ENCODE measurements at places on chromosomes 3 and 15.

GRCh38 chr3:105254154-105254553 is 112.6 kb upstream of the ALCAM start:
- no peak for DNase-seq

DNA sequence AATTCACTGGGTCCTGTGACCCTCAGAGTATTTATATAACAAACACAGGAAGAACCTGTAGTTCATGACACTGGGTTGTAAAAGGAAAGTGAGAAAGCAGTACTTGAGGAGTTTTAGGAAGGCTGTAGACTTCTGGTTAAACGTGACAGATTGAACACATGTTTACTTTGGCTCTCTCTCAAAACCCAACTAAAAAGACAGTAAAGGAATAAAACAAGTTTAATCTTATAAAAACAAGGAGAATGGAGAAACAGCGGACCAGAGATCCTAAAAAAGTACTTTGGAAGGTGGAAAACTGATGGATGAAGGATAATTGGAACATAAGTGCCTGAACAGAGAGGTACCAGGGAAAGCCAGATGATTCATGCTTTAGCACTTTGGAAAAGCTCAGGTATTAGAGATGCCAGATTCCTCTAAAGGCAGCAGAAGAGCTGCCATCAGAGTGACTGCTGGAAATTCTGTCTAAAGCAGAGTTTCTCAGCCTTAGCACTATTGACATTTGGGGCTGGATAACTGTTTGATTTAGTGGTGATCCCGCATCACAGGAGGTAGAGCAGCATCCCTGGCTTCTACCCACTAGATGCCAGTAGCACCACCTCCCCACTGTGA is 182.9 kb upstream of the RORA start:
- DNase-seq, result no peak

DNA sequence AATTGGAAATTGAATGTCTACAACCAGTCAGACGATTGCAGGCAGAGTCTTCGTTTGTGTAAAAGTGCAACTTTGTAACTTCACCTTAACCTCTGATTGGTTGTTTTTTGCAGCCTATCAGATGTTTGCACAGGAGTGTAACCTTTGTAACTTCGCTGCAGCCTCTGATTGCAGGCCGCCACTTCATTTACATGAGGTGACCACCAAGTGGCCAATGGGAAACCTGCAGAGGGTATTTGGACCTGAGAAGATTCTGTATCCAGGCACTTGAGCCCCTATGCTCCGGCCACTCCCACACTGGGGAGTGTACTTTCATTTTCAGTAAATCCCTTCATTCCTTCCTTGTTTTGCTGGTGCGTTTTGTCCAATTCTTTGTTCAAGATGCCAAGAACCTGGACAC is 68.1 kb upstream of the PFN2 start:
- DNase-seq, result no peak

DNA sequence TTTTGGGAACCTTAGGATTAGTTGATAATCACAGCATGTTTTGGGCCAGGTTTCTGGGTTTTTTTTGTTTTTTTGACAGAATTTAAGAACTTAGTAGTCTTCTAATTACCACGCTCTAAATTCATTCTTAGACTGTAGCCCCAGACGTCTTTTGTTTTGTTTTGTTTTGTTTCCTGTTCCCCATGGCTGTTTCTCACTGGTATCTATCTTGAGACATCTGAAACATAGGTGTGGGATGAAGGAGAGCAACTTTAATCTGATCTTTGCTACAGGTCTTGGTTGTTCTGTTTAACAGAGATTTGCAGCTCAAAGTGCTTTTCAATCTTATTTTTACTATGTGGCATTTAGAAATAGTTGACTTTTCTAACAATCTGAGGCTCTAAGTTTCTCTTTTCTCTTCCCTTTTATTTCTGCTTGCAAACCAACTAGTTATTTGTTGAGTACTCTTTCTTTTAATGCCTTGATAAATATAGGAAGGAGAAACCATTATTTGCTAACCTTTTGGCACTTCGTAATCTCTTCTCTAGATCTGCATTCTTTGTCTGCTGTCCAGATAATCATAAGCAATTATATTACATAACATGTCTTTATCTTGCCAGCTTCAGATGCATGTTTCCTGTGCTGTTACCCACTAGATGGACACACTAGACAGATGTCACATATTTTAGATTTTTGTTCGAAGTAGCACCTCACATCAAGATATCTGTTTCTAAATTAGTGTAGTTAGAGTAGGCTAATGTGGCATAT is 40.9 kb downstream of the FBXL2 start:
- DNase-seq, result peak; percentile 36

- no peak for DNase-seq
These were observed 1003.9 kb upstream of the CFAP20DC start for GRCh38 chr3:60053526-60054265.

- no peak for DNase-seq
These were observed 18.3 kb upstream of the EPHB3 start for GRCh38 chr3:184543256-184543655.

GRCh38 chr15:101560722-101561583 is 71.4 kb upstream of the PCSK6 start:
- no peak for DNase-seq

- DNase-seq, result no peak
These were observed at the start of gene CLDN18 for GRCh38 chr3:138009476-138010272. TSS of gene CLDN18 (plus strand) at chr3:138010165. CDS start at chr3:138010226, 61 bp downstream.

DNA sequence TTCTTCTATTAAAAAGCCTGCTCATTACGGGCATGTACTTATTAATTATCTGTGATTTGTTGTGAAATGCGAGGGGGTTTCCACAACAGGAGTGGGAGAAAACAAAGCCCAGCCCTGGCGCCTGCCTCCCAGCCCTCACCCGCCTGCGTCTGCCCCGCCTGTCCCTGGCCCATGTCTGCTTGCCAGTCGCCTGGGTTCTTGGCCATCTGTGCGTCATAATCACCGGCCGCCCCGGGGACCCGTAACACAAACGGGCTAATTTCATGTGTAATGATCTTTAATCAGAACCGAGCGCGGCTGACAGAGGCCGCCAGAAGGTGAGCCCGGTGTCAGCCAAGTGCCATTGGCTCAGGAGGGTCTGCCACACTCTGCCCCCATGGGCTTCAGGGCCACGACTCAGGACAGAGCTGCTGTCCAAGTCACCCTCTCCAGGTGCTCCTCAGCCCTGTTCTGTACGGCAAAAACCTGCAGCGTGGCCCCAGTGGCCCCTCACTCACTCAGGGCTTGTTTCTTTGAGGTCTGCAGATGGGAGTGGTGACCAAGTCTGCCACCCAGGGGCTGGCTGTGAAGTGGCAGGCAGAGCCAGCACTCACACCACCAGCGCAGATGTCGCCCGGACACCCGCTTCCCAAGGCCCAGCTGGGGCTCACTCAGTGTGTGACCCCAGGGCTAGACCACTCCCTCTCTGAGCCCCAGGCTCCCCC is 28.8 kb upstream of the TMEM115 start:
- no peak for DNase-seq

DNA sequence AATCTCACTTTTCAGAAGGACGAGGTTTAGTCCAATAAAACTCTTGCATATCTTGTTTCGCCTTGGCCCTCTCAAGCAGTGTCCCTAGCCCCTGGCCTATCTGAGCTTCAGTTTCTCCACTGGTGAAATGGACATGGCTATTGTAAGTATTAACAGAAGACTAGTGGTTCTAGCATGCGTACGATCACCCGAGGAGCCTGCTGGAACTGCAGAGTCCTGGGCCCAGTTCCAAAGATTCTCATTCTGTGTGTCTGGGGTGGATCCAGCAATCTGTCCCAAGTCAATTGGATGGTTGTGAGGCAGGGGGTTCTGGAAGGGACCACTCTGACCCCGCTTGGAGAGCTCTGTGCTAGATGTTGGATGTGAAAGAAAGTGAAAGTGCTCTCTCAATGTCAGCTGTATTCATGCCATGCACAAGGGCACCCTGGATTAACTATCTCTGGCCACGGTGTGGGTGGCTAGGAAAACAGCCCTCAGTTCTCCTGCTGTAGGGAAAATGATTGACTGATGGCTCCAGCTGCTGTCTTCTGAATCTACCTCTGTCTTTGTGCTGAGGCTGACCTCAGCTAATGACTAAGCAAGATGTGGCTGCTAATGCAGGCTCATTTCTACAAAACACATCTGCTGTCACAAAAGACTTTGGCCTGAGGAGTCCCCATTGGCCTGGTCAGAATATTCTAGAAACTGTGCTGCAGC is 1.9 kb upstream of the PLA1A start:
- DNase-seq, result no peak

DNA sequence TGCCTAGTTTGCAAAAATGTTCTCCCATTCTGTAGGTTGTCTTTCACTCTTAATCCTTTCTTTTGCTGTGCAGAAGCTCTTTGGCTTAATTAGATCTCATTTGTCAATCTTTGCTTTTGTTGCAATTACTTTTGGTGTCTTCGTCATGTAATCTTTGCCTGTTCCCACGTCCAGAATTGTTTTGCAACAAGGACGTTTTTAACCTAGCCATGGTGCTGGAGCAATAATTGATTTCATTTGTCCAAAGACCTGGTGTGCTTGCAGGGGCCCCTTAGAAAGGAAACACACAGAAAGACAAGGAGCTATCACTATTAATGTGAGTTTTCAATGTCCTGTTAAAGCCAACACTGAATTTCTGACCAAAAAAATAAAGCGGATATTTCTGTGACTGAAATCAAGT is 89.1 kb upstream of the GALNT15 start:
- no peak for DNase-seq

DNA sequence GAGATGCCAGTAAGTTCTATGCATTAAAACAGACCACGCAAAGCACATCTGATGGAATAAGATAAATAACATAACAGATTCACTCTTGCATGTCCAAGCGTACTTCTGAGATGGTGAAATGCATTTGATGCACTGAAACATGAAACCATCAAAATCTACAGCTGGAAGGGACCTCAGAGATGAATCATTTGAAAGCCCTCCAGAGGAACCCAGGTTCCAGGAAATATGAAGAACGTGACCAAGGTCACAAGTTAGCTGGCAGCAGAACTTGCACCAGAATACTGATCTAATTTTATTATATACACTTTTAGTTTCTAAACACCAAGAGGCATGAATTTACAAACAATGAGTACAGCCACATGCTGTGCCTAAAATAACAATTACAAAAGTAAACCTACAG is 957.1 kb downstream of the FHIT start:
- peak; percentile 19 for DNase-seq

DNA sequence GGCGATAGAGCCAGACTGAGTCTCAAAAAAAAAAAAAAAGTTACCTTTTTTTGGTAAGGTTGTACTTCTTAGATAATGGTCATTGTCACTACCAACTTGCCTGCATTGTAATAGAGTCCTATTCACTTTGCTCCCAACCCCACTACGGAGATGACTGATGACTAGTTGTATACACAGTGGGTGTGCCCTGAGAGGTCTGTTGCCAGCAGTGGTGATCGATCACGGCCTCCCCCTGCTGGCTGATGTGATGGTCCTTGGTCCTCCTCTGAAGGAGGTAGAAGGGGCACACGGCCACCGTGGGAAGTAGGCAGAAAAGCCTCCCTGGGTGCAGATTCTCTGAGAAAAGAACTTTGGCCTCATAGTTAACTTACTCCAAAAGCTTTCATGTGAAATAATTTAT is 10.7 kb downstream of the GCNT3 start:
- peak; percentile 34 for DNase-seq

DNA sequence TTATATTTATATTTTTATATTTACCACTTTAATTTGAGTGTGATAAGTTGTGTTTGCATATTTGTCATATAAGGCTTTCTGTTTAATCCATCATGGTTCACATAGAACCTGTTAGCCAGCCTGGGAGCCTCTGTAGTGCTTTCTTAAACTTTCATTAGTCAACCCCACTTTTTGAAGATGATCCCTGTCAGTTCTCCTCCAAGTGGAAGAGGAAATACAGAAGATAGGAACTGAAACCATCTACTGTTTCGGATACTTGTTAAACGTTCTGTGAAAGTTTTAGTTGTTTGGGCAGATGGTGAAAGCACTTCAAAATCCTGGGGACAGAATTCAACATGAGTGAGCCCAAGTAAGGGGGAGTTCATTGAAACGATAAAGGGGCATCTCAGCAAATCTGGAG is 4.6 kb upstream of the SAMMSON start:
- no peak for DNase-seq

- peak; percentile 40 for DNase-seq
These were observed 49.4 kb upstream of the SYNPR start for GRCh38 chr3:63228677-63229076.

- peak; percentile 53 for DNase-seq
These were observed 199.5 kb upstream of the LMCD1 start for GRCh38 chr3:8301977-8302735.

GRCh38 chr15:63473999-63474809 is 30.2 kb upstream of the USP3 start:
- DNase-seq, result peak; percentile 95

DNA sequence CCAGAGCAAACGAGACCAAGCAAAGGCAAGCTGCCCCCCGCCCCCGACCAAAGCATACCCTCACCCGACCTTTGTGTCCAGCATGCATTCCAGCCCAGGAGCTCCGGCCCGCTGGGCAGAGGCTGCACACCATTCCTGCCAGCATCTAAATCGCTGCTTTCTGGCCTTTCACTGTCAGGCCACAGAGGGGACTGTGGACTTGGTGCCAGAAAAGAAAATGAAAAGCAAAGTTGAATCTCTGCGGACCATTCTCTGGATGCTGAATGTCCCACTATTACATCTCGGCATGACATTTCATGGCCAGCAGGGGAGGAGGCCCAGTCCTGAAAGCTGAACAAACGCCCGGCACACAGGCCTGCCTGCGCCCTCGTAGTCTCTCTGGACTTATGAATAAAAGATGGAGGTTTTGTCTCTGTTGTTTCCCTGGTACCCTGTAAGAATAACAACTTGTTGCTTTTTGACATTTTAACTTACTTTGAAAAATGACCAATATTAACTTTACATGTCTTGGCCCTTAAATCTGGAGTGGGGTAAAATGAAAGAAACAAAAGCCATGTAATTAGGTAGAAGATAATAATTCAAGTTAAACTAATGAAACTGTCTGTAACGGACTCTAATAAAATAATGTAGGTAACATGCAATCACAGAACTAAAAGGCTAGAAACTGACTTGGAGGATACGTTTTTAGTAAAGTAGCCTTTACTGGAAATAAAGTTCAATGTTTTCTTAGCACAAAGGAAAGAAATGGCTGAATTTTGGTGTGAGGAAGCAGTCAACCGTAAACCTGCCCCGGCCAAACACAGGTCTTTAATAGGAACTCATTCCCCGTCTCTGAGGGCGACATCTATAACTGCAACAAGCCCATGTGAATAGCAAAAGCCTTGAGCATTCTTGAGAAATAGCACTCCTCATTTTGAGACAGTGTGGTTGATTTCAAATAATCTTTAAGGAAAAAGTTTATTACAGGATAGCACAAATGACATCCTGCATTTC is 12.7 kb downstream of the IL17RD start:
- no peak for DNase-seq

DNA sequence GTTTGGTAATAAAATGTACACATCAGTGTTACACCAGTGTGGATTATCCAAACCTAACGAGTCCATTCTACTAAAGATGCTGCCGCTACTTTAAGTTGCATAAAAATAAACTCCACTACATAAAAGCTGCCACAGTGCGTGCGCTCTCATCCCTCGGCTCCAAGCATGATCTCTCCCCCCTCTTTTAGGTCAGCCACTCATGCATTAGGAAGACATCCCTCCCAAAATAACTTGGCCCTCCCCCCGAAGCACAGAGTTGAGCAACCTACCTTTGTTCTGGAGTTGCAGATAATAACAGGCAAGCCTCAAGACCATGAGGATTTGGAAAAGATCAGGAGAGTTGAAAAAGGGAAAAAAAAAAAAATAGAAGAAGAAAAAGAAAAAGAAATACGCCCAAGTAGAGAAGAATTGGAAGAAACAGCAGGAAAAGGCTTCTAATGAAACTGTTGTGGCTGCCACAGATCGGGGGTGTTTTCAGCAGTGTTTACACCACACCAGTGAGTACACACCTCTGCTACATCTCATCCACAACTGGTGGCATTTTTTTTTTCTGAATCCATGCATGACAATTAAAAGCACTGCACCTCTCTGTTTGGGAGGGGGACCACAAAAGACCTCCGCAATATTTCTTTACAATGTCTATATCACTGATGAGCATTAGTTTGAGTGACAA is 339.2 kb downstream of the FOXP1 start:
- DNase-seq, result peak; percentile 67

Measured in amniotic epithelial cell (primary cell).